Suprapubic skin (tissue), 4 donors: ENCODE measurements at places on chromosomes 4 and X.

DNA sequence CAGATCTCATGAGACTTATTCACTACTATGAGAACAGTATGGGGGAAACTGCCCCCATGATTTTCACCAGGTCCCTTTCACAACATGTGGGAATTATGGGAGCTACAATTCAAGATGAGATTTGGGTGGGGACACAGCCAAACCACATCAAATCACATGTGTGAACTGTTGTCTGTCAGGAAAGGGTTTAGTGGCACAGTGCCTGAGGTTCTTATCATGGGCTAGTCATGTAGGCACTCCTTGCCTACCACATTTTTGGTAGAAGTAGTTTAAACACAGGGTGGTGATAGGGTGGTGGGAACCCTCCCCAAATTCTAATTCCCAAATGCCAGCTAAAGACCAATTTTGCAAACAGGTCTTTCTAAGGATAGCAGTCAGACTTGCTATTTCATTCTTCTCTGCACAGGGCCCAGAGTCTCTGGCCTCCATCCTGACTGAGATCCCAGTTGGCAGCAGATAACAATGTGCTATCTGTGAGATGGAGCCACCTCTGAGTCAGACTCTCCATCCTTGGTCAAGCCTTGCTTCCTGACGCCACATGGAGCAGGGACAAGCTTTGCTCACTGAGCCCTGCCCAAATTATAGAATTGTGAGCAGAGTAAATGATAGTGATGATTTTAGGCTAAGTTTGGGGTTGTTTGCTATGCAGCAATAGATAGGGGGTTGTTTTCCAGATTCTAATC, 33.5 kb upstream of the SETD7 start:
- no peaks in the 10 kb centered on the region for H3K4me1 ChIP-seq
- no peaks in the 10 kb centered on the region for H3K27me3 ChIP-seq
- H3K27ac ChIP-seq = no peak overlapping the region
- DNase-seq = no peak
- no peaks in the 10 kb centered on the region for H3K36me3 ChIP-seq

DNA sequence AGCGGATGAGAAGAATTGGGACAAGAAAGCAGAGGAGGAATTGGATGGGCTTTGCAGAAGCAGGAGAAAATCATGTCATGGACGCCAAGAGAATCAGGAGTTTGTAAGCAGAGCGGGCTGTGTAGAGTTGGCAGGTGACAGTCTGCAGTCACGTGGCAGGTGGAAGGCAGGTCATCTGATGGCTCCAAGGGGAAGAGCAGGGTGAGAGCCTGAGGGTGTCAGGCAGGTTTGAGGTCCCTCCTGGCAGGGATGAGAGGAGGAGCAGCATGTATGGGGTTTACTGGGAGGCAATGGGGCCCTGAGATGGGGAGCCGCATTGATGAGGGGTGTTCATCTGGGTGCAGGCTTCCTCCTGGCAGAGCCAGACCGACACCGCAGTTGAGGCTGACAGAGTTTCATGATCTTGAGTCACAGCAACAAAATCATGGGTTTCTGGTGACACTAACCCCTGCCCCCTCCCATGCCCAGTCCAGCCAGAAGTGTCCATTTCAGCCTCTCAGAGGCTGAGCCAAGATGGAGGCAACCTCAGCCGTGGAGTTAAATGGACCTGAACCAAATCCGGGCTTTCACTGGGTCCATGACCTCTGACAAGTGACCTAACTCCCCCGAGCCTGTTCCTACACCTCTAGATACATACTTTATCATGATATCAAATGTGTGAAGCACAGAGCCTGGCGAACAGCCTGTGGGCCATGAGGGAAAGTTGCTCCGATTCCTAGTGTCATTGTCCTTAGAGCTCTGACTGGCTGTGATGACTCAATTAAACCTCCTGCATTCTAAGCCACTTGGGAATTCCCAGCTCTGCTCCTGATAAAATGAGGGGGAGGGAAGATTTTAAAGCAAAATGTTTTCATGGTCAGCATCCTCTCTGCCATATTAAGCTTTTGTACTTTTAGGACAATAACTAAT, 36.1 kb downstream of the EVC start:
- DNase-seq = peak; percentile 68
- H3K4me3 ChIP-seq = no peak overlapping the region
- no peak overlapping the region for H3K27ac ChIP-seq
- H3K27me3 ChIP-seq = no peaks in the 10 kb centered on the region

DNA sequence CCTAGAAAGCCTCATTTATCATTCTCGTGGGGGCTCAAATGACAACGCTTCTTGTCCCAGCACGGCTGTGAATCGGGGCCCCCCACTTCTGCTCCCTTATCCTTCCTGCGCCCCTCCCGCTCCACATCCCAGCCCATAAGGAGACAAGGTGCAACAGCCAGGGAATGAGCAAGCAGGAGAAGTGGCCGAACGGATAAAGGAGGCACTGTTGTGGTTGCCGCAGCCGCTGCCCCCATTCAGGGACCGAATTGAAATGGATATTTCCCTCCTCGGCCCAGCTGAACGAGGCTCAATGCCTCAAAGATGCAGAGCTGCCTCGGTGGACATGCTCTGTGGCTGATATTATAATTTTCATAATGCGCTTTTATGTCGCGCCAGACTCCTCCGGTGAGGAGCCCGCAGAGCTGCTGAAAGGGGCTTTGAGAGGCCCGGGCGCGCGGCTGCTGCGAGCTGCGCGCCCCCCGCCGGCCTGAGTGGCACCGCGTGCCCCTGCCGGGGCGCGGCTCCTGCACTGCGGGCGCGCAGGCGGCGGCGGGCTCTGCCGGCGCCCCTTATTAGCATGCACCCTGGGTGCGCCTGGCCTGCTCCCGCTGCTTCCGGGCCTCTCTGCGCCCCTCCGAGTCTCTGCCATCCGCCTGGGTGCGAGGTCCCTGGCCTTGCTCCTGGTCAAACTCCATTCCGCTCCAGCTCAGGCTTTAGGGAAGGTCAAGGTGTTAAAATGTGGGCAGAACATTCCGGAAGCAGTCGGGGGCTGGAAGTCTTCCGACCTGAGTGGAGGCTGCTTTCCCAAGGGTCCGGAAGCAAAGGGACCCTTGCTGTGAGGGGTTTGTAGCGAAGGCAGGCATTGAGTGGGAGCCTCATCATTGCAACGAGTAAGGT, 68.2 kb upstream of the TMEM33 start:
- peaks cover 16% of the 10 kb centered on the region for H3K4me1 ChIP-seq
- peaks cover 82% of the 10 kb centered on the region for H3K27me3 ChIP-seq
- DNase-seq = no peak
- no peak overlapping the region for H3K4me3 ChIP-seq
- H3K36me3 ChIP-seq = no peaks in the 10 kb centered on the region

GRCh38 chr4:80221161-80221560, 23.9 kb downstream of the PRDM8 start:
- no peaks in the 10 kb centered on the region for H3K4me1 ChIP-seq
- H3K27ac ChIP-seq = no peak overlapping the region
- H3K36me3 ChIP-seq = no peaks in the 10 kb centered on the region
- no peak for DNase-seq
- H3K4me3 ChIP-seq = no peak overlapping the region

GRCh38 chr4:2256781-2257191, 5.1 kb downstream of the MXD4 start:
- H3K4me3 ChIP-seq = no peak overlapping the region
- no peaks in the 10 kb centered on the region for H3K27me3 ChIP-seq
- peaks cover 71% of the 10 kb centered on the region for H3K4me1 ChIP-seq
- peak; percentile 69 for DNase-seq
- H3K36me3 ChIP-seq = peaks cover 37% of the 10 kb centered on the region

- H3K4me3 ChIP-seq = no peak overlapping the region
- peaks cover 44% of the 10 kb centered on the region for H3K36me3 ChIP-seq
- no peaks in the 10 kb centered on the region for H3K27me3 ChIP-seq
- no peak for DNase-seq
- H3K27ac ChIP-seq = no peak overlapping the region
These were observed 6.1 kb downstream of the LIAS start for GRCh38 chr4:39464886-39465501.

- peaks cover 8% of the 10 kb centered on the region for H3K4me1 ChIP-seq
- H3K36me3 ChIP-seq = no peaks in the 10 kb centered on the region
- H3K4me3 ChIP-seq = peak overlapping the region; percentile 50
These were observed 36.9 kb downstream of the NLGN3 start for GRCh38 chrX:71181558-71181909.

- no peaks in the 10 kb centered on the region for H3K4me1 ChIP-seq
- H3K4me3 ChIP-seq = no peak overlapping the region
- no peaks in the 10 kb centered on the region for H3K27me3 ChIP-seq
- DNase-seq = no peak
These were observed 51.2 kb downstream of the TENM3 start for GRCh38 chr4:182294451-182294850.

GRCh38 chrX:26387906-26388305, 171.9 kb downstream of the MAGEB5 start:
- no peak for DNase-seq
- H3K4me1 ChIP-seq = no peaks in the 10 kb centered on the region
- H3K4me3 ChIP-seq = no peak overlapping the region

- peaks cover 3% of the 10 kb centered on the region for H3K36me3 ChIP-seq
- no peak for DNase-seq
- no peaks in the 10 kb centered on the region for H3K27me3 ChIP-seq
- H3K27ac ChIP-seq = no peak overlapping the region
- H3K4me3 ChIP-seq = no peak overlapping the region
- H3K4me1 ChIP-seq = peaks cover 4% of the 10 kb centered on the region
These were observed 8.0 kb upstream of the DGAT2L6 start for GRCh38 chrX:70169281-70169680.

DNA sequence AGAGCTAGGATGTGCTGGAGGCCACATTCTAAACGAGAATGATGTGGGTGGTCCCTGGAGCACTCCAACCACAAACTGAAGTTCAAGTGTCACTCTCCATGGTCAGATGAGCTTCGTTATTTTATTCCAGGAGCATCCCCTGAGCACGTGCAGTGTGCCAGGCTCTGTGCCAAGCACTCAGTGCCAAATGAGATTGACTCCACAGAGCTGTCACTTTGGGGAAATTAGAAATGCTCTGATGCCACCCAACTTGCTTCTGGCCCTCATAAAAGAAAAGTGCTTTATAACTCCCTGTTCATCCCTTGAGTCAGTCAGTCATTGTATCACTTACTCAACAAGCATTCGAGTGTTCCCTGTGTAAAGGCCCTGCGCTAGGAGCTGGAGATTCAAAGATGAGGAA, 91.2 kb downstream of the RTL5 start:
- DNase-seq = no peak
- H3K36me3 ChIP-seq = no peaks in the 10 kb centered on the region
- H3K27me3 ChIP-seq = no peaks in the 10 kb centered on the region
- no peak overlapping the region for H3K27ac ChIP-seq

DNA sequence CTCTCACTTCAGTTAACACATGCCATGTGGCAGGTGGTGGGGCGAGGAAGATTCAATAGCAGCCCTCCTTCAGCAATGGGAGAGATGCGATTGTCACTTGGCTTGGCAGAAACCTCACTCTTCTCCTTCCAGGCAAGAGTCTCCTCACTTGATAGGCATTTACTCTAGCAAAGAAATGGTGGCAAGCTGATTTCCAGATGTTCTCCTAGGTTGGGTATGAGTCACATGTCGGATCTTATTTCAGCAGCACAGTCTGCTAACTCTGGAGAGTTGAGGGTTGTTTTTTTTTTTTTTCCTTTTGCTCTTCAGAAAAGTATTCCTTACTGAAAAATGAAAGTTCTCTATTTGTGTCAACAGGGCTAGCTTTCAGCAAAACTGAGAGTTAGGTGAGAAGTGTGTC, 119.5 kb upstream of the CHRDL1 start:
- DNase-seq = no peak
- H3K4me3 ChIP-seq = no peak overlapping the region
- no peaks in the 10 kb centered on the region for H3K27me3 ChIP-seq
- no peak overlapping the region for H3K27ac ChIP-seq

GRCh38 chr4:19791422-19792123, 460.1 kb upstream of the SLIT2 start:
- H3K27ac ChIP-seq = no peak overlapping the region
- H3K36me3 ChIP-seq = no peaks in the 10 kb centered on the region
- no peaks in the 10 kb centered on the region for H3K4me1 ChIP-seq
- H3K27me3 ChIP-seq = no peaks in the 10 kb centered on the region
- H3K4me3 ChIP-seq = no peak overlapping the region

- H3K4me1 ChIP-seq = no peaks in the 10 kb centered on the region
- H3K27me3 ChIP-seq = no peaks in the 10 kb centered on the region
- DNase-seq = no peak
- no peak overlapping the region for H3K27ac ChIP-seq
- no peaks in the 10 kb centered on the region for H3K36me3 ChIP-seq
These were observed 332.1 kb downstream of the ARAP2 start for GRCh38 chr4:35912174-35912573.

DNA sequence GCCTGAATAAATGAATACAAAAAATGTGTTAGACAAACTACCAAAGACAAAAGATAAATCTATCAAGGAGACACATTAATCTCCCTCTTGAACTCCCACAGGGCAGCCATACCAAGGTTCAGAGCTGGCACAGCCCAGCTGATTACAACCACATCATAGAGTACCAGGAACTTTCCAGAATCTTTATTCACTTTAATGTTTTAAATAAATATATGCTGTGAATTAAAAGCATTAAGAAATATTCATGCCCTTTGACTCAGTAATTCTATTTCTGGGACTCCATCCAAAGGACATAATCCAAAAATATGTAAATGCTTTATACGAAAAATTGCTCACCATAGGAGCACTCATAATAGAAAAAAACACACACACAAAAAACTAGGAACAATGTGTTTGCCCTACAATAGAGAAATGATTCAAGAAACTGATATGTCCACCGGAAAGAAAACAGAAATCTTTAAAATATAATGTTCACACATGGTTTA, 126.0 kb downstream of the LDB2 start:
- H3K4me1 ChIP-seq = no peaks in the 10 kb centered on the region
- H3K27me3 ChIP-seq = no peaks in the 10 kb centered on the region
- no peak overlapping the region for H3K27ac ChIP-seq
- H3K4me3 ChIP-seq = no peak overlapping the region
- DNase-seq = no peak
- H3K36me3 ChIP-seq = no peaks in the 10 kb centered on the region

DNA sequence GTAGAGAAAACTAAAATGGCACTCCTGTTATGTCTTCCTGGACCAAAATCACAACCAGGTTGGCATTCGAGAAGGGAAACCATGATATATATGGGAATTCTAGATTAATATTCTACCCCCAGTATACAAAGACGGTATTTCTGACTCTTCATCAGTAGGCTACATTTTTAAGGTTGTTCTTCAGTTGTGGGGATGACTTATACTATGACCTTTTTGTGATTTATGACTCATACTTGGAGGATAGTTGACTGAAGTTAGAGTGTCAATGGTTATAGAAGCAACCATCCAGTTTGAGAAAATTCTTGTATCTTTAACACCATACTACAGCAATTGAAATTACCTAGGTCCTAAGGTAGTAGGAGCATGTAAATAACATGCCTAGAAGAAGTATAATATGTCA, 49.8 kb upstream of the CYSLTR1 start:
- H3K27ac ChIP-seq = no peak overlapping the region
- no peaks in the 10 kb centered on the region for H3K36me3 ChIP-seq
- H3K27me3 ChIP-seq = no peaks in the 10 kb centered on the region
- no peak overlapping the region for H3K4me3 ChIP-seq

- H3K36me3 ChIP-seq = no peaks in the 10 kb centered on the region
- DNase-seq = peak; percentile 72
- H3K4me3 ChIP-seq = peak overlapping the region; percentile 95
- H3K27ac ChIP-seq = peak overlapping the region; percentile 94
These were observed 886 bp upstream of the WWC2 start for GRCh38 chr4:183098019-183098722.
